ENCODE measurements at places on chromosomes 5 and 9.

DNA sequence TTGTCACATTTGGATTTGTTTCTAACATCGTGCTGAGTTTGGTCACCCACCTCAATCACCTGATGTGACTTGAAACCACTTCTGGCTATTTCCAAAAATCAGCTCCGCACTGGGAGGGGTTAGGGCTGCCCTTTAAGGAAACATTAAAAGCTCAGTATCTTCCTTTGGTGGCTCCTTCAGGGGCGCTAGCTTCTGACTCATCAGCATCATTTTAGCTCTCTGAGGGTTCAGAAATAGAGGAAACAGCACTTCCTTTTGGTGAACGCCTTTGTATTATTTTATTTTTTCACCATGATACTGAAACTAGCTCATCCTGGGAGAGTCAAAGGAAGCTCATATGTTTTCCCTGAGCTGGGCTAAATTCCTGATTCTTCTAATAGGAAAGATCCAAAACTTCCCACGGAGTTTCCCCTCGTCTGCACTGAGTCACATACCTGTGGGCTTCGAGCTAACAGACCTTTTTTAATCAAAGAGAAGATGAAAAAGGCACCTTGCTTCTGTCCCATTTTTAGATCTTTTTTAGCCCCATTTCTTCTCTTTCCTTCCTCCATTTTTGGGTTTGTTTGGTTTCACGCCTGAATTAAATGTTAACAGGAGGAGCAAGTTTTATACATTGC, 48.2 kb downstream of the ROPN1L start:
- no peak for DNase-seq

- DNase-seq, result no peak
These were observed 817.1 kb upstream of the CDH9 start for GRCh38 chr5:27855491-27855890.

DNA sequence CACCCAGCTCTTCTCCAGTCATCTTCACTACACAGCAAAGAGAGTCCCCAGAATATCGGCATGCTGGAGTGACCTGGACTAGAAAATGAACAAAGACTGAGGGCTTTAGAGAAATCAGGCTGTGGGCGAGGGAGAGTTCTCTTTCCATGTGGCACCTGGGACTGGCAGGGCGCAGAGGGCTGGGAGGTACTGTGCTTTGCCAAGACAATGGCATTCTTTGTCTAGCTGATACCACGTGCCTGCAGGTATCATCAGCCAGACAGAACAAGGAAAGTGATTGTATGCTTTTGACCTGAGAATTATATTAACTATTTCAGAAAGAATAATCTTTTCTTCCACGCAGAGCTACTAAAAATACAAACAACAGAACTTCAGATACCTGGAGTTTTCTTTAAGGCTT, 30.5 kb downstream of the DDX31 start:
- no peak for DNase-seq

DNA sequence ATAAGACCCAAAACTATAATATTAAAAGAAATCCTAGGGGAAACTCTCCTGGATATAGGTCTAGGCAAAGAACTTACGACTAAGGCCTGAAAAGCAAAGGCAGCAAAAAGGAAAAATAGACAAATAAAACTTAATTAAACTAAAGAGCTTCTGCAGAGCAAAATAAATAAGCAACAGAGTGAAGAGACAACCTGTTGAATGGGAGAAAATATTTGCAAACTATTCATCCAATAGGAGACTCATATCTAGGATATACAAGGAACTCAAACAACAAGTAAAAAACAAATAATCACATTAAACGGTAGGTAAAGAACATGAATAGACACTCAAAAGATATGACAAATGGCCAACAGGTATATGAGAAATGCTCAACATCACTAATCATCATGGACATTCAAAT, 318.6 kb downstream of the CSNK1G3 start:
- no peak for DNase-seq

- DNase-seq, result no peak
These were observed 276.1 kb downstream of the CDH12 start for GRCh38 chr5:22577006-22577405.
